ENCODE measurements at places on chromosomes 6 and 20.

GRCh38 chr6:2209226-2209809, 36.1 kb downstream of the GMDS start:
- peak; percentile 8 for DNase-seq

DNA sequence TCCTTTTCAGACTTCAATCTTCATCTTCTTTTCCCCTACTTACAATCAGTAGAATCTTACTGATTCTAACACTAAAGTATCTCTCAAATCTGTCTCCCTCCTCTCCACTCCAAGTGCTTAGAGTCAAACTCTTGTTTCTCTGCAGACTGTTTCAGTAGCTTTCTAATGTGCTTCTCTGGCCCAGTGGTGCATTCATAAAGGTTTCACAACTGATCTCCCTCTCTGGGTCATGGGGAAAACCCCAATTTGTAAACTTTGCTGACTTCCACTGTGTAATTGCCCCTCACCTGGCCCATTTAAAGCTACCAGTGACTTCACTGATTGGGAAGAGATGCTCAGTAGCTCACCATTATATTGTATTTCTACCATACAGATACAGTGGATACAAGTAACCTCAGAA, 183.6 kb downstream of the FAXC start:
- no peak for DNase-seq

- DNase-seq = peak; percentile 36
These were observed 878 bp upstream of the PNRC1 start for GRCh38 chr6:89079511-89080234.

GRCh38 chr20:45149062-45149461, 24.8 kb upstream of the WFDC12 start:
- no peak for DNase-seq

DNA sequence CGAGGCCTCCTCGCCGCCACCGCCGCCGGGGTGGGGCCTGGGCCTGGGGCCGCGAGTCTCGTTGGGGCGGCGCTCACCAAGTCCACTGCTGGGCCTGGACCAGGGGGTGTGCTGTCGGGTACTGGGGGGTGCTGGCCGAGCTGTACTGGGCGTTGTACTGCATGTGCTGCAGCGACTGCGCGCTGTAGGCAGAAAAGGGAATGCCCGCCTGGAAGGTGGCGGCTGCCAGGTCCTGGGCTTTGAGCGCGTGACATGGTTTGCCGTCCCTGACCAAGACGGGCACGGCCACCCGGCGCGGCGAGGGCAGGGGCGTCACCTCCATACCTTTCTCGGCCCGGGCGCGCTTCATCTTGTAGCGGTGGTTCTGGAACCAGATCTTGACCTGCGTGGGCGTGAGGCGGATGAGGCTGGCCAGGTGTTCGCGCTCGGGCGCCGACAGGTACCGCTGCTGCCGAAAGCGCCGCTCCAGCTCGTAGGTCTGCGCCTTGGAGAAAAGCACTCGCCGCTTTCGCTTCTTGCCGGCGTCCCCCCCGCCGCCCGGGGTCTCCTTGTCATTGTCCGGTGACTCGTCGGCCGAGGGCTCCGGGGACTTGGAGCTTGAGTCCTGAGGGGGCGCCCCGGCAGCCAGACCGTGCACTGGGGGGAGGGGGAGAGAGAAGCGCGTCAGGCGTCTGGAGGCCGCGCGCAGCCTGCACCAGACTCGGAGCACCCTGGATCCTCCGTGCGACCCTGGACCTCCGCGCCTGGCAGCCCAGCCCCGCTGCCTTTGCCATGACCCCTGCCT, 1.8 kb downstream of the NKX2-2 start:
- no peak for DNase-seq

- DNase-seq = no peak
These were observed 176.1 kb upstream of the PLN start for GRCh38 chr6:118371955-118372354.

DNA sequence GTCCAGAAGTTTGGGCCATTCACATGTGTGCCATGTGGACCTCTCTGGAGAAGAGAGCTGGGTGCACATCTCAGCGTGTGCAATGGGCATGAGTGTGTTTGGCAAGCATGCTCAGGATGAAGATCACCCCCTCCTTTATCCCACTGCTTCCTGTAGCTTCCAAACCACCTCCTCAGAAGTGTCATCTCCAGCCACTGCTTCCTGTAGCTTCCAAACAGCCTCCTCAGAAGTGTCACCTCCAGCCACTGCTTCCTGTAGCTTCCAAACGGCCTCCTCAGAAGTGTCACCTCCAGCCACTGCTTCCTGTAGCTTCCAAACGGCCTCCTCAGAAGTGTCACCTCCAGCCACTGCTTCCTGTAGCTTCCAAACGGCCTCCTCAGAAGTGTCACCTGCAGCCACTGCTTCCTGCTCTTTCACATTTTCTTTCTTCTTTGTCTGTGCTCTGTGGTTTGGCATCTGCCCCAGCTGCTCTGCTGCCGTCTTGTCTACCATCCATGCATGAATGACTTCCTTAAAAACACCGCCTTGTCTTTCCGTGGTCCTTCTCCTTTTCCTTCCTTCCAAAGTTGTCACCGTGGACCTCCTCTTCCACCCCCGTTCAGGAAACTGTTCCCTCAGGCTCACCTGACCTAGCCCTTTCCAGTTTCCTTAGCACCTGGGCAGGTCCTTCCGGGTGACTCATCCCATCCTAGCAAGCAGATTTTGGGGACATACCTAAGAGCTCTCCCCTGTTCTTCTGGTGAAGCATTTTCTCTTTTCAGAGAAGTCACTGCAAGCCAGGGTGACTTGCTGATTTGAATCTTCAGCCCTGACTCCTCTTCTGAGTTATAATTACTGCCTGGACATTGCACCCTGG, 43.5 kb upstream of the TIAM2 start:
- DNase-seq = no peak

DNA sequence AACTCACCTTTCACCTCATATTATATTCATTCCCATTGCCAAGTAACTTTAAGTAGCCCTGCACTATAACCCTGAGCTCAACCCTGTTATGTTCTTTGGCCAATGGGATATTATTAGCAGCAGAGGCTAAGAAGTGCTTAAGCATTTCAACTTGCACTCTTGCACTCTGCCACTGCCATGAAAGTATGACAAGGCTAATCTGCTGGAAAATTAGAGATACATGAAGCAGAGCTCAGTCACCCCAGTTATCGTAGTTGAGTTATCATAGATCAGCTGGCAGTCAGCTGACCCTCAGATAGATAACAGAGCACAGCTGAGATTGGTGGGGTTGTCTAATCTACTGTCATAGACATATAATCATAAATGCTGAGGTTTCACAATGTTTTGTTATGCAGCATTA, 209.4 kb upstream of the RUNX2 start:
- DNase-seq = no peak

GRCh38 chr6:147382945-147383554, 125.4 kb upstream of the SAMD5 start:
- DNase-seq = no peak

DNA sequence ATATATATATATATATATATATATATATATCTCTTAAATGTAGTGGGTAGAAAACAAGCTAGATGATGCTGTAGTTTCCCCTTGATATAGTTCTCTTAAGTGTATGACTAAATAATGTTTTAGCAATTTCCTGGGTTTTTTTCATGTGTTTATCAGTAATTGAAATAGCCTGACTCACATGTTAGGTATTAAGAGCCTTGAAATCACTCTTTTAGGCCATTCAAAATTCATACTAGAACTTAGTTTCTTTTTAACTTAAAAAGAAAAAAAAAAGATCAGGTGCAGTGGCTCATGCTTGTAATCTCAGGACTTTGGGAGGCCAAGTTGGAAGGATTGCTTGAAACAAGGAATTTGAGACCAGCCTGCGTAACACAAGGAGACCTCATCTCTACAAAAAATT, 44.1 kb downstream of the NKX2-4 start:
- DNase-seq = no peak

GRCh38 chr6:166989427-166990032, 9.7 kb upstream of the CEP43 start:
- DNase-seq = peak; percentile 28

DNA sequence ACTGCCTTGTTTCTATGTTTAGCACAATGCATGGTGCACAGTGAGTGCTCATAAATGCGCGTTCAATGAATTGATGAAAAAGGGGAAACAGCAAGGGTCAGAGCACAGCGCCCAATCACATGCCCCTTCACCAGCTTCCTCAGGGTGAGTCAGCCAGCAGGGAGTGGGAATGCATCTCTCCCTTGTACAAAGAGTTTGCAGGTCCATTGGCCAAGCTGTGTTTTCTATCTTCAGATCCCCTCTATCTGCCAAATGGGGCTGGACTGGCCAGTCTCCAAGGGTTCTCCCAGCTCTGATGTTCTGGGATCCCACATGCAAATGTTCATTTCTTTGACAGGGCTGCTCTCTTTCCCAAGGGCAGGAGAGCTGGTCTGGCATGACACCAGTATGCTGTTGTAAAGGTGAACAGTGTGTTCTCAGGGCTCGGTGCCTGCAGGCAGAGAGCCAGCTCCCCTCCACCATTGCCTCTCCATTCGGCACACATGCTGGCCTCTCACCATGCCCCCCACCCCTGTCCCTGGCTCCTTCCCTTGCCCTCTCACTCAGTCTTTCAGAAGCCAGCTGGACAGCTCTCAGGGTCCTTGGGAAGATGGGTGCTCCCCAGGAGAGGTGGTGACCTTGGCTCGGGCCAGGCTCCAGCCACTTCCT, 25.0 kb downstream of the ANGPT4 start:
- DNase-seq = no peak

- no peak for DNase-seq
These were observed 931 bp downstream of the UFL1 start for GRCh38 chr6:96522465-96523009.

DNA sequence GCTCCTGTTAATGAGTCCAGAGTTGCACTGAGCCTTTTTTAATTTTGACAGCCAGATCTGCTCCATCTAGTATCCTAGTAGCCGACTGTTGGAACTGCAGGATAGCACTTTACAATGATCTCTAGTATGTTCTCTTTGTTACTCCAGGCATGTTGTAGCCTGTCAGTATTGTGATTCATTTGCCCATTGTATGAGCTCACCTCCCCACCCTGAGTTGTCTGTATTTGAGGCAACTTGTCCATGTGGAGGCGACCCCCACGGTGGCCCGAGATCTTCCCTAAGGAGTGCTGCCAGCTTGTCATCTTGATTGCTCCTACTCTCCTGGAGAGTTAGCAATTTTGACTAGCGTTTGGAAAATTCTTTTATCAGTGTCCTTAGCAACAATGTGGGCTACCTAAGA, 67.2 kb downstream of the DHX35 start:
- no peak for DNase-seq

- DNase-seq = peak; percentile 8
These were observed 19.0 kb upstream of the TLDC2 start for GRCh38 chr20:36856691-36857635.

DNA sequence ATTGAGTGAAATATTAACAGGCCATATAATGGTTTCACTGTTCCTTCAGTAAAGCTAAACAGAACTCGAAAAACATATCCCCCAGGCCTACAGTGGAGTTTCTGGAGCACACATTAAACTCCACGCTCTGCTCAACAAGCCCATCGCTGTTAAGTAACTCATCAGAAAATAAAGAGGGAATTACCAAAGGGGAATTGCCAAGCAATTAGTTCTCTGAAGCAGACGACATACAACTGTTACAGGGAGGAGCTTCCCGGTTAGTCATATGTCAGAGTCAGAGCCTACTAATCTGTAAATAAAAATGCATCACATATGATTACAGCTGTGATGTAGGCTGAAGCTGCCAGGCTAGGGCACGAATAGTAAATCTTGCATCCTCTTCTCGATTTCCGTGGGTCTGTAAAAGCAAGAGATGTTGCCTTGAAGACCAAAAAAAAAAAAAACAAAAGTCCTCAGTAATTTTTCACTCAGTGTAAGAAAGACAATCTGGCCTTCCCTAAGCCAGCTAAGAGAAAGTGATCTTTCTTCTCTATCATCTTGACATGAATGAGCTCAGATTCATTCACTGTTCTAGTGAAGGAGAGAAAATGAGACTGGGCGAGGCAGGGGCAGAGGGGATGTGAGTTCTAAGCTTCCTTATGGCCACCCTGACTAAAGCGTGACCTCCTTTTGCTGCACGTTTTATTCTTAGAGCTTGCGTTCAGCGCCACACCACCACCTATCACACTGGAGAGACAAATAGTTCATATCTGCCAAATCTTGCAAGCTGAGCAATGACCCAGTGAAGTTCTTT, 13.8 kb downstream of the ATXN1 start:
- no peak for DNase-seq

DNA sequence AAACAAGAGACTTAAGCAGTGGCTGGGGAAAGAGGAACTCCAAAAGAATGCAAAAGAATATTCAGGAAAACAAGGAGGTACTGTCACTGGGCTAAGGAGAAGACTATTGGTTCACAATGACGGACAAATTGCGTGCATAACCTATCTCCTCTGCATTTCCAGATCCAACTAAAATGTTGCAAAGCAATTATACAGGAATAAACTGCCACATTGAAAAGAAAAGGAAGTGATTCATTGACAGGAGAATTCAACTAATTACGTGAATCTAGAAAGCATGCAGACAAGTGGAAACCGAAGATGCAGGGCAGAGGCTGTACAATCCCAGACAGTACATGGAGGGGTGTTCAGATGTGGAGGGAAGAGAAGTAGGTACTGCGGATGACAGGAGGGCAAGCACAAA, 152.8 kb upstream of the RIPOR2 start:
- DNase-seq = no peak

- DNase-seq = no peak
These were observed 9.1 kb downstream of the CST5 start for GRCh38 chr20:23870461-23870860.
